Occipital lobe (tissue), 3 donors: ENCODE measurements at places on chromosomes 5 and 9. TPM values are rescaled to one million over a fixed set of nuclear protein-coding genes. Genes with fewer than 3 reads are reported as not detected.

PRDM9 gene
- total RNA-seq, result not detected

DNA sequence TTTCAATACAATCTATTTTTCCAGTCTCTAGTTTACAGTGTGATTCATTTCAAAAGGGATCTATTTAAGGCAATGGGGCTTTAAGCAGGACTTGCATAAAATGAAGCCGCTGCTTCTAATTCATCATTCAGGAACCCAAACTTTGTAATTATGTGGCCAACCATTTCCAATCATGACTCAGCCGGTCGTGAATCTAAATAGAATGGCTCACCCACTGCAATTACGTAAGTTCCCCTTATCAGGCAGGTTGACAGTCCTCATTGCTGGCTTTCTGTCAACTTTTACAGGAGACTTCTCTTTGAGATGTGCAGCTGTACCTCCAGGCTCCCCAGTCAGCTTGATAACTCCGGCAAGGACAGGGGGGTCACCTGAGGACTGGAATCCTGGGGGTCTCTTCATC is 152.8 kb upstream of the DAP start:
- peak; percentile 7 for DNase-seq

RUSC2 gene
- total RNA-seq, result 51.2 TPM

- no peak for DNase-seq
Measured at GRCh38 chr5:56344594-56344993, 111.5 kb upstream of the ANKRD55 start.

DNA sequence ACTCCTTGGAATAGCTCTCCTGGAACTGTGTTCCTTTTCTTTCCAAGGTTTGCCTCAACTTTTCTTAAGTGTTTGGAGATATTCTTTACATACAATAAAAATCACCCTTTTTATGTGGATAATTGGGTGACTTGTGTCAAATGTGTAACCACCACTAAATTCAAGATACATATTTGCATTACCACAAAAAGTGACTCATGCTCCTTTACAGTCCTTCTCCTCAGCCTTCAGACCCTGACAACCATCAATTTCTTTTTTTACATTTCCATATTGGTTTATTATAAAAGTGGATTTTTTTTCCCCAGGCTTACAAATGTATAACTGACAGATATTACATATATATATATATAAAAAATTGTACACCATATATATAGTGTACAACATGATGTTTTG is 372.0 kb upstream of the KCNN2 start:
- no peak for DNase-seq

HTR4 gene
- total RNA-seq, result 0.16 TPM

GRCh38 chr5:155049569-155050383 is 36.2 kb downstream of the KIF4B start:
- no peak for DNase-seq

- no peak for DNase-seq
Measured at GRCh38 chr5:63043792-63044191, 465.2 kb downstream of the LRRC70 start.

DNA sequence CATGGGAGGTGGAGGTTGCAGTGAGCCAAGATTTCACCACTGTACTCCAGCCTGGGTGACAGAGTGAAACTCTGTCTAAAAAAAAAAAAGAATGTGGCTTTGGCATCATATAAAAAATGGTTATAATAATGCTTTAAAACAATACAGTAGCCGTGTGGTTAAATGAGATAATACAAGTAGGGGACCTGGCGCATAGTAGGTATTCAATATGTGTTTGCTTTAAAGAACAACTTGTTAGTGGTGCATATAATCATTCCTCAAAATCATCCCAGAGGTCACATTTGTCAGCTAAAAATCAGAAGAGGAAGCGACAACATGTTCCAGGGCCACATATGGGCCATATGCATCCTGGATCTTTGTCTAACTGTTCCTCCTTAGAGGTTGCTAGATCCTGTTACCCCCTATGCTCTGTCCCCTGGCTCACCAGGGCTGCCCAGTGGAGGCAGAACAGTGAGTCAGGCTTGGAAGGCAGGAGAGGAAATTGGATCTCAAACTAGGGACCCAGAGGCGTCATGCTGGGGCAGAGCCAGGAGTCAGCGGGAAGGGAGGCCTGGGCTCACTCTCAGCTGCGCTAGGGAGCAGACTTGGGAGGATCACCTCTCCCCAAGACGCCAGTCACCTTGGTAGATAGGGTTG is 27.7 kb downstream of the LHX6 start:
- no peak for DNase-seq

FER gene
- total RNA-seq, result 101 TPM

- DNase-seq, result no peak
Measured at GRCh38 chr5:59577485-59577884, 316.0 kb downstream of the PDE4D start.

GRCh38 chr5:88824141-88824540 is 58.8 kb downstream of the MEF2C start:
- no peak for DNase-seq

DNA sequence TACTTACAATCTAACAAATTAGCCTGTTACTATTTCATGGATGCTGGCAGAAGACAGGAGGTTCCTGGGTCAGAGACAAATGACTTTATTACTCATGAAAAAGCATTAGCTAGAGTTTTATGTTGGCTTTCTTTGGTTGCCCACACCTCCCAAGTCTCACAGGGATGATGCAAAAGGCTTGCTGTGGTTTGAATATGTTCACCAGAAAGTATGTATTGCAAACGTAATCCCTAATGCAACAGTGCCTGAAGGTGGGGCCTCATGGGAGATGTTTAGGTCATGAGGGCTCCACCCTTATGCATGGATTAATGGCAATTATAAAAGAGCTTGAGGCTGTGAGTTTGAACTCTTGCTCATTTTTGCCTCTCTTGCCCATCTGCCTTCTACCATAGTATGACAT is 28.5 kb downstream of the DPYSL3 start:
- no peak for DNase-seq

- DNase-seq, result no peak
Measured at GRCh38 chr5:135951257-135951656, 3.5 kb downstream of the LECT2 start.

PDLIM4 gene
- 3.1 TPM for total RNA-seq

DNA sequence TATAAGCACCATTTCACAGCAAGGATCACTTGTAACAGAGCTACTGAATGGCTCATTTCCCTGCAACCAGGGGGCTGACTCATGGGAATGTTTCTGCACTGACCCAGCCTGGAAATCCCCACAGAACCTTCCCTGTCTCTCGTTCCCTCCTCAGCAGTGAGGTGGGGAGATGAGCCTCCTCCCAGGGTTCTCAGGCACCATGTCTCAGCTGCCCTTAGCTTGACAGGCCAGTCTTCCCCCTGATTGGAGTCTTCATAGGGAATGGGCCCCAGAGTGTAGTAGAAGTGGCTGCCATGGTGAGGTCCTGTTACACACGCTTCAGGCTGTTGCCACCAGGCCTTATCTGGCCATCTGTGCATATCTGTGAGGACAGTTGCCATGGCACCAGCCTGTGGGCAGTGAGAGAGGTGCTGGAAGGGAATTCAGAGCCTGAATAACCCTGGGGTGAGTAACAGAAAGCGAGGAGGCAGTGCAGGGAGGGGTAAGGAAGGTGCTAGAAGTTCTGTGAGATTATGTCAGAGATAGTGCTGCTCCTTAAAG is 324.4 kb downstream of the ENC1 start:
- no peak for DNase-seq

PCDHGA7 gene
- 8.4 TPM for total RNA-seq

DNA sequence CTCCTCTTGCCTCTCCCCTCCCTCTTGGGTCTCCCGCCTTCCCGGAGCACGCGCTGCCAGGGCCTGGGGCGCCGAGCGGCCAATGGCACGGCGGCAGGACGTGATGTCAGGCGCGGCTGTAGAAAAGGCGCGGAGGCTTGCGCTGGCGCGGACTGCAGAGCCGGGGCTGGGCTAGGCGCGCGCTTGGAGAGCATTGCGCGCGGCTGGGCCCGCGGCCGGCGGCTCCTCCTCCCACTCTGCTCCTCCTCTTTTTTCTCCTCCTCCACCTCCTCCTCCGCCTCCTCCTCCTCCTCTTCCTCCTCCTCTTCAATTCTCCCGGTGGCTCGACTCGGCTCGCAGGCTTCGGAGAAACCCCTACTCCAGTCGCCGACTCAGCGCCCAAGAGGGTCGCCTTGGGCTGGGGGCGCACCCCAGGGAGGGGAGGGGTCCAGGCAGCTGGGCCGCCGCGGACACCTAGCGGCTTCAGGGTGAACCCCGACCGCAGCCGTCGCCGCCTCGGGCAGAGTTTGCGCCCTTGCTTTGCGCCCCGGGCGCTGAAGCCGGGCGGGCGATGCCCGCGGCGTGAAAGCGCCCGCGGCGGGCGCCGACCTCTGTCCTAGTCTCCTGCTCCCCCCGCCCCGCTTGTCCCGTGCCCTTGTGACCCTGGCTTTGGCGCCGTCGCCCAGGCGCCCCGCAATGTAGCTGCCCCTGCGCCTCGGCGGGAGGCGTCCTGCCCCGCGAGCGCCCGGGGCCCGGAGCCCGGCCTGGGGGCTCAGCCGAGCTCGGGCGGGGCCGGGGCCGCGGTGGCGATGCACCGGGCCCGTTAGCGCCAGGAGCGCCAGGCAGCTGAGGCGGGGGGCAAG is at the start of gene LHX2:
LHX2 (plus strand) TSS at position 309 of the 842 bp plus-strand sequence. CDS start 581 bp downstream, outside the sequence.
- DNase-seq, result peak; percentile 84

DNA sequence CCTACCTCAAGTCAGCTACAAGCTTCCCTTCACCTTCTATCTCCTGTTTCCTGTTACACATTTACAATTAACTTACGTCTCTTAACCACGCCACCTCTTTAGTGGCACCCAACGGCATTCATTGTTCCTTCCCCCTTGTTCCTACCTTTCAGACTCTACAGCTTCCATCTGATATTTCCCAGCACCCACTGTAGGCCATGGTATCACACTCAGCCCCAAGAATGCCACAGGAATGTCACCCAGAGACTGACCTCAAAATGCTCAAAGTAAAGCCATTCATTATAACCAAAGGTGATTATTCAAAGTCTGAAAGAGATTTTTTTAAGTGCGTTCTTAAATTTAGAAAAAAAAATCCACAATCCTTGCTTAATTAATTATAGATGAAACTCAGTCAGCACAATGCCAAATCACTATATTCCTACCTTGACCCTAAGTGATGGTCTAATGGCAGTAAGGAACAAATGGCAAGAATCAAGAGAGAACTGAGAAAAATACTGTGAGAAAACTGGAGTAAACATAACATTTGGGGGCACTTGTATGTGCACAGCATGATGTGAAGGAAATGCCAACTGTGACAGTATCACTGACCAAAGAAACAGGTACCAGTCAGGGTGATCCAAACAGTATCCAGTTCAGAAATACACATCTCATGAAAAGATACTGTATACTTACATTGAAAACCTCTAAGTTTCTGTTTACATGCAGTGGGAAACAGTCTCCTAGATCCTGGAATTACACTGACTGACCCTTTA is 52.1 kb downstream of the CTNND2 start:
- no peak for DNase-seq

GRCh38 chr5:123429993-123430392 is 6.8 kb upstream of the CEP120 start:
- no peak for DNase-seq

DNA sequence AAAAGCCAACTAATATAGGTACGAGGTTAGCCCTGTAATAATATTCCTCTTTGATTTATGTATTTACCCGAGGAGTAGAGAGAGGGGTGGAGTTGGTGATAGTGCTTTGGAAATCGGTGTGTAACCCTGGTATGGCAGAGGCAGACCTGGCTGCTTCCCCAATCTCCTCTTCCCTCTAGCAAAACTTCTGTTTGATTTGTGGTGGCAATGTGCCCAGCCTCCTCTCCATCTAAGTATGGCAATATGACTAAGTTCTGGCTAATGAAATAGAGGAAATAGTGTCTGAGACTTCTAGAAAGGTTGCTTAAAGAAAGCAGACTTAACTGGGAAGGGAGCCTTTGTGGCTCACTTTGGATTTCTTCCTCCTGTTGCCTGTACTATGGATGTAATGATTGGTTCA is 491.1 kb downstream of the ENC1 start:
- DNase-seq, result no peak

DNA sequence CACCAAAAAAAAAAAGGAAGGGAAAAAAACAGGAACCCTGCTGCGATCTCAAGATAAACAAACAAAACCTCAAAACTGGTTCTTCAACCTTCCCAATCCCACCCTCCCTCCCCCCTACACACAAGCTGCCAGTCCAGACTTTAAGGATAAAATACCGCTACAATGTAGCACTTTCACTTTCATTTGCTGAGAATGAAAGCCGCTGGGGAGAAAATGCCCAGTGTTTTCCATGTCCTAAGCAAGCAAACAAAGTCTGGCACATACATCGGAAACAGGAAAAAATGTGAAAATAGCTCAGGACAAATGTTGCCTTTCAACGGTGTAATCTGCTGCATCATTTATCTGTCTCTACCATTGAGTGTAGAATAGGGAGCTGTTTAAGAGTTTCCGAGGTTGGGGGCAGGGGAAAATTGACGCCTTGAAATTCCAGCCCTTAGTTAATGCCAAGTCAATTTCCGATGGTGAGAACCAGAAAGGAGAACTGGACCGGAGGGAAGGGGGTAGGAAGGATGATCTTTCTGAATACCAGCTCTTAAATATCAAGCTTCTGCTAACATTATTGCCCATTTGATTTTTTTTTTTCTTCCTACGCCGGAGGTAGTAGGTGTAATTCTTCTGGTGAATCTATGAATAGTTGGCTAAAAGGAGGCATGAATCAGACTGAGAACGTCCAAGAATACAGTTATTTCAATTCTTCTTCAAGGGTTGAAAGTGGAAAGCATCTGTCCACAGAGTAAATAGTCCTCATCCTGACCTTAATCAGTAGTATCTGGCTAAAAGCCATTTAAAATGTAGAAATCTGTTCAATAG is 1.2 kb upstream of the ADAMTS6 start:
- DNase-seq, result no peak

GOLM1 gene
- total RNA-seq, result 75.5 TPM

DNA sequence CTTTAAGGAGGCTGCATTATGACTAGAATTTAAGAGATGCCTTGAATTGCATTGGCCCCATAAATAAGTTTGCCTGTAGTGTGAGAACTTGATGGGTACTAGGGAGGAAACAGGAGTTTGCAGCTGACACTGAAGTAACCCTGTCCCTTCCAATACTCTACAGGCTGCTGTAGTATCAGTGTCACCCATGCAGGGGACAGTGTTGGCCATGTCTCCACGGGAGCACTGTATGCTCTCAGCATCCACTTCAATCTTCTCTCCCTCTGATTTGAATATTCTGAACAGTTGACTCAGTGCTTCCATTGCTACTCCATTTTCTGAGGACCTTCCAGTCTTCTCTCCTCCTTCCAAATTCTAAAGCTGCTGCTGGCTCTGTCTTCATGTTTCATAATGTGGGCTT is 11.4 kb upstream of the IFNA14 start:
- no peak for DNase-seq

FAM151B gene
- 39.8 TPM for total RNA-seq

DNA sequence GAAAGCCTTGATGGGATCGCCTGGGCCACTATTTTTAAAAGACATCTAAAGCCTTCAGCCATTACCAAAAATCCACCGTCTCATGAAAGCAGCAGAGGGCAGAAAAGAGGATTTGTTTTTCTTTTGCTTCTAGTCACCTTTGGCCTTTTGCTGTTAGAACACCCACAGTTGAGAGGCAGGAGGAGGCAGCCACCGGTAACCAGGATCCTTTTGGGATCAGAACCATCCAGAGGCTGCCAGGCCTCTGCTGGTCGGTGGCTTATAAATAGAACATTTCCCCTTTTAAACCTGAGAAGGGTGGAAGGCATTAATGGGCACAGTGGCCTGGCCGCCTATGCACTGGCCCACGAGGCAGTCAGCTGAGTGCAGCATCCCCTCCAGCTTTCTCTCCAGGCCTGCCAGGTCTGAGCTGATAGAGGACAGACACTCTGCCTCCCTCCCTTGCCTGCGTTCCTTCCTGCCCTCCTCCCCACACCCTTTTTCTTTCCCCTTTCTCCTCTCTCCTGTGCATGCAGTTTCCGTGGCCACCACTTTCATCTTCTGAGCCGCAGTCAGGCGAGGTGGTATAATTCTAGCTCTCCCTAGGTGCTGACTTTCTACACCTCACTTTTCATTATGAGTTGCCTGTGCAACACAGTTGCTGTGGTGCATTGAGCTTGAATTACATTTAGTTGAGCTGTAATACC is 253.4 kb downstream of the ARHGAP26 start:
- DNase-seq, result no peak
